NCI-H1417 treated with DMSO at 0.1 percent for 48 hours (cell line): ENCODE measurements at places on chromosomes 16 and 17.

- no peak for DNase-seq
Measured at GRCh38 chr17:66915204-66915611, 49.3 kb upstream of the CACNG4 start.

DNA sequence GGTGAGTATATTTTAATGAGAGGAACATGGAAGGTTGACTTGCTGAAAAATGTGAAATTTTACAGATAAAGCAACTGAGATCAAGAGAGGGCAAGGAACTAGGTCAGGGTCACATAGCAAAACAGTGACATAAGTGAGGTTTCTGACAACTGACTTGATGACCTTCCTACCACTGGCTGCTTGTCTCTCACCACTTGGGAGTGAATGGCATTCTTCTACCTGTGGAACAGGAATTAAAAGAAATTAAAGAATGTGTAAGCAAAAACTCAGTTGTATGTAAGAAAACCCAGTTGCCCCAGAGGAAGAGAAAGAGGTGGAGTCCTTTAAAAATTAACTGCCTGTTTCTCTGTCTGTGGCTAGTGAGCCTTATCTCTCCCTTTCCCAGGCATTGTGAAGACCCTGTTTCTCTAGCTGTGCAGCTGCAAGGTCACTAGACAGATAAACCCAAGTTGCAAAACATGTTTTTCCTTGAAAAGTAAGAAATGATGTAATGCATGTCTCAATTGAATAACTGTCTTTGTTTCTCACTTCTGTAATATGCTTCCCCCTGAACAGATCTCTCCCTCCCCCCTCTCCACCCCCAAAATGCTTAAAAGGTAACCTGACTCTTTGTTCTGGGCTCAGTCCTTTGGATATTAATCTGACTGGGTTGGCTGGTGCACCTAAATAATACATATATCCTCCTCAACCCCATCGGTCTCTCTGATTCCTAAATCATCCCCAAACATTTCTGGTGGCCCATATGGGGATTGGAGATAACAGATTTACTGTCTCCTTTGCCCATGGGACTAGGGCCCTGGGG, 23.4 kb downstream of the ACSM1 start:
- DNase-seq: no peak

GRCh38 chr16:26697807-26698206, 368.9 kb upstream of the C16orf82 start:
- DNase-seq: no peak

GRCh38 chr17:16991349-16992009, 19.6 kb upstream of the TNFRSF13B start:
- no peak for DNase-seq

DNA sequence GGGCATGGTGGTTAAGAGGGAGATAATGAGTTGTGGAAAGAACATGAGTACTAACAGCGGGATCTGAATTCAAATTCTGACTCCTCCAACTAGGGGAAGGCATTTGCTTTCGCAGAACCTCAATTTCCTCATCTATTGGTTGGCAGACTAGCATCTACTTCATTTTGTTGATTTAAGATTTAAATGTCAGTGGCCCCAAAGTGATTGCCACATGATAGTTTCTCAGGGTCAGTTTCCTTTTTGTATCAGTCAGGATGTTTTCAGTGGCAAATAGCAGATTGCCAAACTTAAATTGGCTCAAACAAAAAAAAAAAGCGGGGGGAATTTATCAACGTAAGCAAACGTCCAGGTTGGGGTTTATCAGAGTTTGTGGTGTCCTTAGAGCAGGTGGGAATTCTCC, 25.1 kb upstream of the NOS2 start:
- DNase-seq: no peak

DNA sequence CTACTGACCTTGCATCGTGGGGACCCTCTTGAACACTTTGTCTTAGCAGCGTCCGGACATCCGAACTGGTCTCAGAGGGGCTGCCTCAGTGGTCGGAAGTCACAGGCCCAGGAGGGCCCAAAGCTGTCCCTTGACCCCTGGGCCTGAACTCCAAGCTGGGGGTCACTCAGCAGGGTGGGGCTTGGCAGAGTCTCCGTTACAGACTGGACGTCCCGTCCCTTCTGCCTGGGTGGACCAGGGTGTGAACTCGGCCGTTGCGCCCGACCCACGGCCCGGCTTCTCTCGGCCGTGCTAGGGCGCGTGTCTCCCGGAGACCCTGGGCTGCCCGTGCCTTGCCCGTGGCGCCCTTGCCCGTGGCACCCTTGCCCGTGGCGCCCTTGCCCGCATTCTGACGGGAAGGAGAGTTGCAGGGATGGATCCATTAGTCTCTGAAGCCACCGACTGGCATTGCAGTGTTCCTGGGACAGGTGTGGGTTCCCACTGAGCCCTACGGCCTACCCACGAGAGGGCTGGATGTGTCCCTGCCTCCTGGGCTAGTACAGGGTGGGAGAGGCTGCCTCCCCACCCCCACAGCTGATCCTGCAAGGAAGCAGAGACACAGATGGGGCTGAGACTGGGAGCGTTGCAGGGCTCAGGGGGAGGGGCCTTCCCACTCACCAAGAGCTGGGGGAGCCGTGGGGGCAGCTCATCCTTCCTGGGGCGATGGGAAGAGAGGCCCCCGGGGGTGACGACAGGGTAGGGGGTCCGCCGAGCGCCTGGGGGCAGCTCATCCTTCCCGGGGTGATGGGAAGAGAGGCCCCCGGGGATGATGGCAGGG, 4.9 kb downstream of the CACNA1H start:
- DNase-seq: no peak

DNA sequence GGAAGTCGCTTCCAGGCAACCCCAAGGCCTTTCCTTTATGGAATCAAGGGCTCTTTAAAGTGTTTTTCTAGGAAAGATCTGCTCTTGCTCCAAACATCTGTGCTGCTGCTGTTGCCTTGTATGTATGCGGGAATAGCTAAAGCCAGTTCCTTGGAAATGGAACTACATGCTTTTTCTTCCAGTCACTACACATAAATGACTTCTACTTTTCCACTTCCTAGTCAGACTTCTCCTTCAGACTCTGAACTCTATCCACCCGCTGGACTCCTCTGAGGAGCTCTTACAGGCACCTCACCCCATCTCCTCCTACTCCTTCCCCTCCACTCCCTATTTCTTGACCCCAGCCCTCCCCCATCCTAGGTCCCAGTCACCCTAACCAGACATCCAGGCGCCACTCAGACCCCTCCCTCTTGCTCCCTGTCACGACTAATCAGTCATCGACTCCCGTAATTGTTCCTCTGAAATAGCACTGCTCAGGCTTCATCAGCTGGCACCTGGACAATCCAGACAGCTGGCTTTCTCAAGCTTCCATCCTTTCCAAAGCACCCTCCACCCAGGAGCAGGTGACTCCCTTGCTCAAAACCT, 15.0 kb upstream of the PEMT start:
- no peak for DNase-seq

GRCh38 chr17:42111871-42112551, 503 bp downstream of the DHX58 start:
- DNase-seq: no peak

GRCh38 chr16:19008245-19009169, 24.8 kb downstream of the TMC7 start:
- no peak for DNase-seq

- no peak for DNase-seq
Measured at GRCh38 chr16:88983771-88984687, 7.0 kb upstream of the CBFA2T3 start.

- no peak for DNase-seq
Measured at GRCh38 chr16:56203052-56203451, 11.8 kb downstream of the GNAO1 start.

DNA sequence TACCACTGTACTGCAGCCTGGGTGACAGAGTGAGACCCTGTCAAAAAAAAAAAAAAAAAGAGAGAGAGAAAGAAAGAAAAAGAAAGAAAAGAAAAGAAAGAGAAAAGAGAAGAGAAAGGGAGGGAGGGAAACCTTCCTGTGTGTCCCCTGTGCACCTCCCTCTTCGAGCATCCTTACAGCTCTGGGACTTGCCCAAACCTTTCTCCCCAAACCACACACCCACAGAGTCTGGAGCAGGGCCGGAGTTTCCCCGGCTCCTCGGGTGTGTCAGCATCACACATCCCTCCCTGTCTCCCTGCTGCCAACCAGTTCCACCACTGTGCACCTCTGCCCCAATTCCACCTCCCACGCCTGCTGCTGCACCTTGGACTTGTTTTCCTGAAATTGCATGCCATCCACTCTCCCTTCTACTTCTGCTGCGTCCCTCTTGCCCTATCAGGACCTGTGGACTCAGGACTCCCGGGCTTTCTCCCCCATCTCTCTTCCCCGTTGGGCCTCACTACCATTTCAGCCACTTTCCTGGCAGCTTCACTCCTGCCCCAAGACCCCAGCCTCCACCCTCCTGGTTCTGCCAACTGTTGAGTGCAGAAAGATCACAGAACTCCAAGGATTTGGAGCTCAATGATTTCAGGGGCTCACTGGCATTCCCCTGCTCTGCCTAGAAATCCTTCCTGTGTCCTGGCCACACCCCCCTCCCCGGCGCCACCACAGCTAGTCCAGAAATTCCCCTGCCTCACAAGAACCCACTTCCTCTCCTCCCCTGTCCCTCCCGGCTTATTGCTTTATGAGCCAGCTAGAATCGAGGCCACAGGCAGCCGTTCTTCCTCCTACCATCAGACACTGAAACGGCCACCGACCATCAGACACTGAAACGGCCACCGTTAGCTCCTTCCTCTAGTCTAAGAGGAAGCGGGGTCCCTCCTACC, 3.7 kb upstream of the CDK3 start:
- DNase-seq: no peak

- no peak for DNase-seq
Measured at GRCh38 chr16:67278773-67279295, 498 bp upstream of the PLEKHG4 start.

DNA sequence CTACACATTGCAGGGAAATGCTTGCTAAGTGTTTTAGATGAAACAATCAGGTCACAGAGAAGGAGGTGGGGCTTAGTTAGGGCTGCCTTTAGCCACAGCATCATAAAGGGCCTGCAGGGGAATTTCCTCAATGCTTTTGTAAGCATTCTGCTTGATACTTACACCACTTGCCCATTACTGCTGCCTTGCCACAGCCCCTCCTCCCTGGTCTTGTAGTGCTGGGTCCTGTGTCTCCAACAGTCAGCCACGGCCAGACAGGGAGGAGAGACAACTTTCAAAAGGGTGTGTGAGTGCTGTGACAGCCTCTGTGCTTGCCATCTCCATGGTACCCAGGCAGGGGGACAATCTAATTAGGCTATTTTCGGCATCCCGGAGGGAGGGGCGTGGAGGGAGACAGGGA, 111.2 kb downstream of the SHISA9 start:
- DNase-seq: no peak

DNA sequence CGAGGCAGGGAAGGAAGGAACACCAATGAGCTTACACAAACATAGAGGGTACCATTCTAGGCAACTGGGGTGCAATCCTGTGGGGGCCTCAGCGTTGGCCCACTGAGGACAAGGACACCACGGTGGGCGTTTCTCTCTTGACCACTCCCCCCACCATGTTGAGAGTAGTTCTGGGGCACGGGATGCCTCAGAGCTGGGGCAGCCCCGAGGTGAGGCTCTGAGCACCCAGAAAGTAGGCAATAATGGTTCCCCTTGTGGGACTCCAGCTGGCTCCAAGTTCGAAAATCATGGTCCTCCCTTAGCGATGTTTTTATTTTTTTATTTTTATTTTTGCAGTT, 5.1 kb downstream of the PRSS21 start:
- no peak for DNase-seq

DNA sequence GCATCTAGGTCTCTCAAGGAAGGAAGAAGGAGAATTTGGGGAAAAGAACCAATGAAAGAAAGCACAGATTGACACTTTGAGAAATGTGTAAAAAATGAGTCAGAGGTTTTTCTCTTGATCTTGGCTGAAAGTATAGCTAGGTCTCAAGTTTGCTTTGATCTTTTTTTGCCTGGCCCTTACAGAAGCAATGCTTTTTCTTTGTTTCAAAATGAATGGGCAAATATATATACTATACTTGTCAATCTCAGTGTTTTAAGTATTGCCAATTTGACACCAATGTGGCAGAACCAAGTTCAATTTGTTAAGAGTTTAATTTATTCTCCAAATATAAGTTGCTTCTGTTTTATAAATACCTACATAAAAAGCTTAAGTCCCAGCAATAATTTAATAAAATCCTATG, 119.6 kb downstream of the PPM1E start:
- no peak for DNase-seq

GRCh38 chr16:2250652-2251295, 613 bp downstream of the ECI1 start:
- peak; percentile 57 for DNase-seq

DNA sequence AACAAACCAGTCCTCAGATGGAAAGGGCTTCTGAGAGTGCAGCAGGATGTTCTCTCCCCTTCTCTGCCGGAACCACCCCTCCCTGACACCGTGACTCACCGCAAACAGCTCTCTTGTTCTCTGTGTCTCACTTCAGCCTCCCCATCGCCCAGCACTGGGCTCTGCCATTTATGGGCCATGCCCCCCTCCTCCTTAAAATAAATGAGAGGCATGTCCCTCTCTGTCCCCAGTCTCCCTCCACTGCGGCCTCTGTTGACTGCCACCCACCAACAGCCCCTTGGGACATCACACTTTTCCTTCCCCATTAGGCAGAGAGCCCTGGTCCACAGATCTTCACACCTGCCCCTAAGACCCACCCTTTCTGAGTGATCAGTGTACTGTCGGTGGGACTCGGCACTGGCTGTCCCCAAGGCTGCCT, 6.3 kb downstream of the CCDC102A start:
- no peak for DNase-seq

GRCh38 chr17:51640108-51640622, 379.8 kb downstream of the UTP18 start:
- no peak for DNase-seq

DNA sequence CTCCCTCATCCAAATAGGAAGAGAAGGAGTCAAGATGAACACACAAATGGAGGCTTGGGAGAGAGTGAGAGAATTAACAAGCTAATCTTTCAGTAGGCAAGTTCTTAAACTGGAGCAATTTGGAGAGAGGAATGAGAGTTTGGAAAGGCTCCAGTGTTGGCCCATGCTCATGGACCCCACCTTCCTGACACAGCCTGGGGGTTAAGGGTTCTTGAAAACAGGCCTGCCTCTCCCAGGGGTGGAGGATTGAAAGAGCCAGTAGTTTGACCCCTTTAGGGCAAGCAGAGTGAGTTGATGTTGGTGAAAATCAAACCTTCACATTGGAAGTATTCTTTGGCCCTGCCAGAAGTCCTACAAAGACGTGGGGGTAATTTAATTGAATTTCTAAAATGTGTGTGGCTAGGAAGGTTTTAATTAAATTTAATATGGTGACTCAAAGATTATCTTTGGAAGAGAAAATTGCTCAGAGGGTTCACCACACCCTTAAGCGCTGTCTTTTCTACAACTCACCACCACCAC, 5.8 kb downstream of the HOXB3 start:
- no peak for DNase-seq

DNA sequence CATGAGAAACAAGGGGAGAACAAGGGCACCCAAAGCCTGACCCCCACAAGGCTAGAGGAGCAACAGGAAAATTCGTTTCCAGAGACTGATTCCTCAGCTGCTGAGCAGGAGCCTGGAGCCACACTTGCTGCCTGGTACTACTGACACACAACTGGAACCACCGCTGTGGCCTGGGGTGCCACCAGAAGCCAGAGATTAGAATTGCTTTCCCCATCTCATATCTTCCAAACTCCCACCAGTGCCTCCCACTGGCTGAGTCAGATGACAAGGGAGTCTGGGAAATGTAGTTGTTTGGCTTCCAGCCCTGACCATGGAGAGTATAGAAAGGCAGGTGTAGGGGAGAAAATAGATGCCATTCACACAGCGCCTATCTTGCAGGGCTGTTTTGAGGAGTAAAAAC, 4.1 kb upstream of the TMEM11 start:
- no peak for DNase-seq

GRCh38 chr16:87918338-87918737, 18.0 kb downstream of the CA5A start:
- no peak for DNase-seq

- DNase-seq: no peak
Measured at GRCh38 chr17:44804302-44805089, 25.6 kb downstream of the GJC1 start.

- no peak for DNase-seq
Measured at GRCh38 chr16:57736419-57737351, 1.1 kb downstream of the KATNB1 start.
